ENCODE measurements at places on chromosomes 6 and 20. TPM values are rescaled to one million over a fixed set of nuclear protein-coding genes. Genes with fewer than 3 reads are reported as not detected.

- H3K4me3 ChIP-seq = peak overlapping the region; percentile 95
- peaks cover 9% of the 10 kb centered on the region for H3K4me1 ChIP-seq
- peaks cover 27% of the 10 kb centered on the region for H3K36me3 ChIP-seq
- DNase-seq = no peak
- H3K27ac ChIP-seq = peak overlapping the region; percentile 89
Measured at GRCh38 chr6:30720738-30721197, 616 bp downstream of the TUBB start.

- DNase-seq = no peak
- H3K4me3 ChIP-seq = no peak overlapping the region
- no peaks in the 10 kb centered on the region for H3K4me1 ChIP-seq
Measured at GRCh38 chr6:36715469-36715868, 17.8 kb downstream of the RAB44 start.

DNA sequence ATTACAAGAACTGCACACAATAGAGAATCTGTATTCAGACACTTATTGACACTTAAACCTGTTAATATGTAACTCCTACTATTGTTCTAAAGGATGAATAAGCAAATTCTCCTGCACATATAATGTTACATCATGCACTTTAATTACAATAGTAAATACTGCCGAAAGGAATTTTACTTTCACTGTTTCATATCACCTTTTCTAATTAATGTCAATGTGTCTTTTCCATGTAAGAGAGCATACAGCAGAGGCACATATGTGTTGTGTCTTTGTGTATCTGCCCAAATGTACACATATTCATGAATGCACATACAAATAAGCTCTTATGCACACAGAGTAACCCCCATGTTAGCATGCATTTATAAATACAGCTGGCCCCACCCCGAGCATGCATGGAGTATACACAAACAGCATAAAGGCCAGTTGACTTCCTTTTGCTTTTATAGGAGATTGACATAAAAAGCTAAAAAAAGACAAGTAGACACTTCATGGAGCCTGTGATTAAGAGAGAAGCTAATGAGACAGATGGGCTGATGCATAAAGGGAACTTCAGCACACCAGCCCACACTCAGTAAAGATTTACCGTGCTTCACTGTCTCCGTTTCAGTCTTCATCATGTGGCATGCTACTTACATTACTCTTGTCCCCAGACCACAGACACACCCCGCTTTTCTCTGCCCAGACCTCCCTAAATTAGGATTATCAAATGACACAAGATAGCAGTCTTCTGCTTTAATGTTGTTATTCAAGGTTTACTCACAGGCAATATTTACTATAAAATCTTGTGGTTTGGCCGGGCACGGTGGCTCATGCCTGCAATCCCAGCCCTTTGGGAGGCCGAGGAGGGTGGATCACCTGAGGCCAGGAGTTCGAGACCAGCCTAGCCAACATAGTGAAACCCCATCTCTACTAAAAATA is 184.6 kb downstream of the ATXN1 start:
- no peaks in the 10 kb centered on the region for H3K27me3 ChIP-seq
- no peak for DNase-seq
- H3K4me1 ChIP-seq = no peaks in the 10 kb centered on the region

DNA sequence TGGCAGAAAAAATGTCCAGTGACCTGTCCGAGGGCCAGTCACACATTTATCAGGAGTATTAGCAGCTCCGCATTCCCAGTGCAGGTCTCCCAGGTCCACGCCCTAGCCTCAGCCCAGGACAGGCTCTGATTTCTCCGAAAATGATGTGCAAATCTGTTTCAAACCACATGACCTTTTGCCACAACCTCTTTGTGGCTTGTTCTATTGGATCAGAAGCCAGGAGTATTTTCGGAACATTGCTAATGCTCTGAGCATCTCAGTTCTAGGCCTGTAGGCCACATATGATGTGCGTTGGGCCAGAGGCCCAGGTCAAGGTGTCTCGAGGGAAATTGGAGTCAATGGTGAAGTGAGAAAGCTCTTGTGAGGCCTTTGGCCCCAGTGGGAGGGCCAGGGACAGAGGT is 40.4 kb downstream of the SNX5 start:
- H3K36me3 ChIP-seq = no peaks in the 10 kb centered on the region
- no peak for DNase-seq
- no peak overlapping the region for H3K4me3 ChIP-seq
- no peak overlapping the region for H3K27ac ChIP-seq

DNA sequence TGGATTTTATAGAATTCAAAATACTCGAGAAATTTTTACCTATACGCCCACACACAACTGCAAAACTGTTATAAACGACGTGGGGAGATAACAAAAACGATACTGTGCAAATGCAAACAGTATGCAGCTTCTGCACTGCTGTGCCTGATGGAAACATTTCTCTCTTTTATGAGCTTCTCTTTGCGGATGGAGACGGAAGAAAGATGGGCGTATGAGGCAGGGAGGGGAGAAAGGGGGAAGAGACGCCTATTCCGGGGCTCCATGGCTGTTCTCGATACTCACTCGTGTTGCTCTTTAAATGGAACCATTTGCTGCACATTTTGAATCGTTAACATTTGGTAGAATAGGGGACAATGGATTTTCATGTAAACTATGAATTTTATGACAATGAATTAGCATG is 69.1 kb upstream of the EXOC2 start:
- H3K27me3 ChIP-seq = peaks cover 7% of the 10 kb centered on the region
- no peak overlapping the region for H3K27ac ChIP-seq
- H3K4me3 ChIP-seq = no peak overlapping the region
- DNase-seq = no peak

GRCh38 chr6:26536571-26537159 is 1.5 kb upstream of the HMGN4 start:
- H3K27me3 ChIP-seq = no peaks in the 10 kb centered on the region
- no peak for DNase-seq
- H3K4me3 ChIP-seq = peak overlapping the region; percentile 49
- H3K27ac ChIP-seq = peak overlapping the region; percentile 72

GRCh38 chr6:157198425-157199279 is 124.7 kb downstream of the TMEM242 start:
- no peak for DNase-seq
- 0 out of 2 replicates have a peak, but pooled peaks cover 3% of the 10 kb centered on the region for H3K4me1 ChIP-seq
- H3K27ac ChIP-seq = no peak overlapping the region
- no peaks in the 10 kb centered on the region for H3K36me3 ChIP-seq

DNA sequence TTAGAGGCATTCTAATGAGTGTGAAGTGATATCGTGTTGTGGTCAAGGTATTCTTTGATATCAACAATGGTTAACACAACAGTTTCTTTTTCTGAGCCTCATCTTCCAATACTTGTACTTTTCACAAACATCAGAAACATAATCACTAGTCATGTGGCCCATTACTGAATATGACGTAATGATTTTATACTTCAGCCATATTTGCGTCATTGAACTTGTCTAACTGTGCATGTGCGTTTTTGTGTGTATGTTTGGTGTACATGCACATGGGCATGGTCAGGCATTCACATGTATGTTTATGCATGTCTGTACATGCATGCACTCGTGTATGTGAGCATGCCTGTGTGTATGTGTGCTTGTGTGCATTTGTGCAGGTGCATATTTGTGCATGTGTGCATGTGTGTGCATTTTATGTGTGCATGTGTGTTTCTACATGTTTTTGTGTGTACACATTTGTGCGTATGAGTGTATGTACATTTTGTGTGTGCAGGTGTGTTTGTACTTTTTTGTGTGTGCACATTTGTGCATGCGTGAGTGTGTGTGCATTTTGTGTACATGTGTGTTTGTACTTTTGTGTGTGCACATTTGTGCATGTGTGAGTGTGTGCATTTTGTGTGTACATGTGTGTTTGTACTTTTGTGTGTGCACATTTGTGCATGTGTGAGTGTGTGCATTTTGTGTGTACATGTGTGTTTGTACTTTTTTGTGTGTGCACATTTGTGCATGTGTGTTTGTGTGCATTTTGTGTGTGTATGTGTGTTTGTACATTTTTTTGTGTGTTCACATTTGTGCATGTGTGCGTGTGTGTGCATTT is 29.4 kb downstream of the PRR18 start:
- peaks cover 4% of the 10 kb centered on the region for H3K27me3 ChIP-seq
- peaks cover 4% of the 10 kb centered on the region for H3K4me1 ChIP-seq
- no peaks in the 10 kb centered on the region for H3K36me3 ChIP-seq
- no peak for DNase-seq
- no peak overlapping the region for H3K4me3 ChIP-seq
- H3K27ac ChIP-seq = no peak overlapping the region

DNA sequence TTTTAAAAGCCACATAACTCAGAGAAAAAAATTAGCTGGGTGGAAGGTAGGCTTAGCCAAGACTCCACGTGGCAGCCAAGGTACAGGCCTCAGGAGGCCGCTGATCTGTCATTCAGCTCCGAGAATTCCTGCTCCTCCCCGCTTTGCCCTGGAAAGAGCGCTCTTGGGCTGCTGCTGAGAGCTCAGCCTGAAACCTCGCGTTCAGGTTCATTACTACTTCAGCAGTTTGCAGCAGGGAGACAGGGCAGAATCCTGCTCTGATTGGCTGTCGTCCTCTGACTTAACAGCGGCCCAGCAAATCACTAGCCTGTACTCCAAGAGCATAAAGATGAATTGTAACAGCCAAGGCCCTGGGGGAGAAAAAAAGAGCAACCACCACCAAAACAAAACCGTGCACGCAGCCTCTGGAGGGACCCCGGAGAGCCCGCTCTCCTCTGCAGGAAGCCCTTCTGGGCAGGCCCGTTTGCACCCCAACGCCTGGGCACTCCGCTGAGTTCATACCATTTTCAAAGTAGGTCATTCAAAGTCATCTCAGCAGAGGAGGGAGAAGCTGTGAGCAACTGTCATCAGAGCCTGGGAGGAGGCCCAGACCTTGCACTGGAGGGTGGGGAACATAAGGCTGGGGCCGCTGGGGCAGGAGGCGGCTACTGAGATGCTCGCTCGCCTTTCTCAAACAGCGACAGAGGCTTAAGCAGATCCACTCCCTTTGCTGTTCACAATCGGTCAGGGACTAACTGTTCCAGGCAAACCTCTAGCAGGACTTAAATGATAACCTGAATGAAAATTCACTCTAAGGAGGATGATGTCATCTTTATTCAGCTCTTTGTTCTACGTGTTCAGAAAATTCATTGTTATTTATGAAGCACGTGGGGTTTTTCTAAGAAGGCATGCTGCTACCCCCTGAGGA is 42.3 kb upstream of the ATXN1 start:
- H3K4me3 ChIP-seq = no peak overlapping the region
- H3K27ac ChIP-seq = no peak overlapping the region
- no peaks in the 10 kb centered on the region for H3K36me3 ChIP-seq
- no peak for DNase-seq
- H3K27me3 ChIP-seq = no peaks in the 10 kb centered on the region
- H3K4me1 ChIP-seq = no peaks in the 10 kb centered on the region

- H3K4me3 ChIP-seq = no peak overlapping the region
- H3K27ac ChIP-seq = no peak overlapping the region
- DNase-seq = no peak
- no peaks in the 10 kb centered on the region for H3K4me1 ChIP-seq
Measured at GRCh38 chr6:24191346-24191745, 65.3 kb downstream of the NRSN1 start.

- H3K36me3 ChIP-seq = no peaks in the 10 kb centered on the region
- no peaks in the 10 kb centered on the region for H3K27me3 ChIP-seq
- H3K4me1 ChIP-seq = peaks cover 51% of the 10 kb centered on the region
Measured at GRCh38 chr20:37524859-37525708, 2.6 kb downstream of the BLCAP start.

- H3K36me3 ChIP-seq = no peaks in the 10 kb centered on the region
- no peaks in the 10 kb centered on the region for H3K4me1 ChIP-seq
Measured at GRCh38 chr20:6583134-6583738, 184.2 kb upstream of the BMP2 start.

DNA sequence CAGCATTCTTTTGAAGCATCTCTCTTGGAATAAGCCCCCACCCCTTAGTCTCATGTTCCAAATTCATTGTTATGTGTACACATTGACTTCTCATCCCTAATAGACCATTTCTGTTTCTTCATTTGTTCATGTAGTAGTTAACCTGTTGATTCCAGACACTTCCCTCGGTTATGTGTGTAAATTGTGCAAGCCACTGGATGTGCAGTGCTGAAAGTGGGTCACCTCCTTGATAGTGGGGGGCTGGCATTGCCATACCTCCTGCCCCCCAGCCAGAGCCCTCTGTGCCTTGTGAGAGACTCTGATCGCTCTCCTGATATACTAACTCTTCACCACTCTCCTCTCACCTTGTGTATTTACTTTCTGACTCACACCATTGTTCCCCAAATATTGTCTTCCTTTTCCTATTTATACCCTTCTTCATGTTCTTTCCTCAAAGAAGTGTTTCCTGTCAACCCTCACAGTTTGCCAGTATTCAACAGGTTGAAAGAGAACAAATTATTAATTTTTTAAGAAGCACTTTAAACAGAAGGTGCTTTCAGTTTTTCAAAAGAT is 59.0 kb downstream of the HIVEP1 start:
- H3K4me1 ChIP-seq = peaks cover 4% of the 10 kb centered on the region
- H3K36me3 ChIP-seq = no peaks in the 10 kb centered on the region
- DNase-seq = no peak
- no peaks in the 10 kb centered on the region for H3K27me3 ChIP-seq
- H3K4me3 ChIP-seq = no peak overlapping the region

GRCh38 chr20:58144096-58144495 is 84.4 kb downstream of the ANKRD60 start:
- no peak overlapping the region for H3K27ac ChIP-seq
- no peak overlapping the region for H3K4me3 ChIP-seq
- H3K27me3 ChIP-seq = peaks cover 71% of the 10 kb centered on the region

DNA sequence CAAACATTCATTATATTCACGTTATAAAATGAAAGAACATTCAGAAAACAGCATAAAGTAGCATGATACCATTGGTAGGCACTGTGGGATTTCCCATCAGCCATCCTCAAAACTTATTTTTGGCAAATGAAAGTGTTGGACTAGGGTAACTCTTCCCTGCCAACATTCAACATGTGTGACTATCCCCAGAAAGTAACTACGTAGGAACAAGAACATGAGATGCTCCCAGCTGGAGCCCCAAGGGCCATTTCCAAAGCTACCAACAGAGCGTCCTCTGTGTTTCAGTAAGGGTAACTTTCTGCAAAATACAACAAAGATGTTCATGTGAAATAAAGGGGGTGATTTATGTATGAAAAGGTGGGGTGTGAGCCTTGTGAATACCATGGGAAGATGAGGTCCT is 28.4 kb upstream of the PTPN1 start:
- H3K4me1 ChIP-seq = peaks cover 44% of the 10 kb centered on the region
- no peaks in the 10 kb centered on the region for H3K27me3 ChIP-seq
- H3K27ac ChIP-seq = no peak overlapping the region
- H3K4me3 ChIP-seq = no peak overlapping the region
- DNase-seq = no peak

- no peaks in the 10 kb centered on the region for H3K36me3 ChIP-seq
- peaks cover 5% of the 10 kb centered on the region for H3K27me3 ChIP-seq
- no peak overlapping the region for H3K4me3 ChIP-seq
- DNase-seq = no peak
- no peak overlapping the region for H3K27ac ChIP-seq
Measured at GRCh38 chr6:72748759-72749158, 126.9 kb downstream of the KCNQ5 start.

Gene PHACTR3
- total RNA-seq = not detected

Gene SPATA25
- 0.42 TPM for total RNA-seq

Gene OR2H2
- not detected for total RNA-seq

Gene TBX18
- total RNA-seq = 14.4 TPM

Gene FUT9
- total RNA-seq = not detected

Gene MICB
- total RNA-seq = 21.7 TPM

All from HCT116 (cell line).